Dermis microvascular lymphatic vessel endothelial cell (primary cell): ENCODE measurements at places on chromosomes 3 and 15. TPM values are rescaled to one million over a fixed set of nuclear protein-coding genes. Genes with fewer than 3 reads are reported as not detected.

Gene ACOX2
- total RNA-seq, result 1.0 and 1.6 TPM in 2 replicates

Gene MOBP
- under 0.01 TPM in 1 of 2 replicates, not detected in the other for total RNA-seq

Gene CHSY1
- total RNA-seq, result 25.4 and 28.4 TPM in 2 replicates

Gene IVD
- total RNA-seq, result 30.3 and 31.4 TPM in 2 replicates

Gene ARGFX
- total RNA-seq, result not detected in 2 replicates

Gene CPLX3
- not detected in 2 replicates for total RNA-seq

Gene KY
- total RNA-seq, result not detected in 2 replicates

Gene CPNE4
- total RNA-seq, result not detected in 2 replicates

Gene NLGN1
- 0.51 and 0.63 TPM in 2 replicates for total RNA-seq

Gene CCDC12
- total RNA-seq, result 20.1 and 25.2 TPM in 2 replicates

Gene PYGO1
- total RNA-seq, result 0.13 TPM in 2 replicates

Gene ABHD2
- total RNA-seq, result 32.1 and 47.9 TPM in 2 replicates

Gene THPO
- total RNA-seq, result under 0.01 TPM in 2 replicates

Gene BNC1
- total RNA-seq, result 1.0 and 1.6 TPM in 2 replicates

Gene STAG1
- 22.3 and 24.3 TPM in 2 replicates for total RNA-seq

Gene XIRP1
- total RNA-seq, result not detected in 2 replicates

Gene GOLGA6B
- total RNA-seq, result not detected in 2 replicates

Gene UNC13C
- total RNA-seq, result not detected in 2 replicates

Gene CX3CR1
- total RNA-seq, result not detected in 2 replicates

Gene SCN10A
- not detected in 2 replicates for total RNA-seq

Gene XCR1
- total RNA-seq, result not detected in 2 replicates

Gene MRPL3
- 52.3 and 69.6 TPM in 2 replicates for total RNA-seq

Gene ERICH6
- under 0.01 TPM in 2 replicates for total RNA-seq

Gene ROBO1
- 0.51 and 0.64 TPM in 2 replicates for total RNA-seq

Gene RLBP1
- not detected in 2 replicates for total RNA-seq

Gene STAB1
- total RNA-seq, result 117 and 330 TPM in 2 replicates

Gene TRNT1
- total RNA-seq, result 18.0 TPM in 2 replicates

Gene PCOLCE2
- 0.13 TPM in 2 replicates for total RNA-seq
